ENCODE measurements at places on chromosomes 11 and 22. TPM values are rescaled to one million over a fixed set of nuclear protein-coding genes. Genes with fewer than 3 reads are reported as not detected.

Gene MMP7
- polyA plus RNA-seq: 8.9 TPM

Gene CRYAB
- polyA plus RNA-seq: 25.3 TPM

GRCh38 chr22:36584666-36585065 is 55.7 kb upstream of the EIF3D start:
- DNase-seq: no peak

GRCh38 chr11:11909727-11910126 is 68.0 kb downstream of the USP47 start:
- DNase-seq: no peak

DNA sequence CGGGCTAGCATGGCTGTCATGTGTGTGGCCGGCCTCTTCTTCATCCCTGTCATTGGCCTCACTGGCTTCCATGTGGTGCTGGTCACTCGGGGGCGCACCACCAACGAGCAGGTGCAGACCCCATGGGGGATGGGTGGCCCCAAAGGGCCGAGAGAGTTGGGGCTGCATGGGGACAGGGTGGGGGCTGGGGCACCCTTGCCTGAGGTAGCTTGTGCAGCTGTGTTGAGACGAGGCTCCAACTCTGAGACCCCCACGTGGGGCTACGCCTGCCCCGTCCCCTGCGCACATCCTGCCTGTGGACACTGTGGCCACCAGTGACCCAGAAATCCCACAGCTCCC is 8.5 kb downstream of the ZDHHC8 start:
- no peak for DNase-seq

DNA sequence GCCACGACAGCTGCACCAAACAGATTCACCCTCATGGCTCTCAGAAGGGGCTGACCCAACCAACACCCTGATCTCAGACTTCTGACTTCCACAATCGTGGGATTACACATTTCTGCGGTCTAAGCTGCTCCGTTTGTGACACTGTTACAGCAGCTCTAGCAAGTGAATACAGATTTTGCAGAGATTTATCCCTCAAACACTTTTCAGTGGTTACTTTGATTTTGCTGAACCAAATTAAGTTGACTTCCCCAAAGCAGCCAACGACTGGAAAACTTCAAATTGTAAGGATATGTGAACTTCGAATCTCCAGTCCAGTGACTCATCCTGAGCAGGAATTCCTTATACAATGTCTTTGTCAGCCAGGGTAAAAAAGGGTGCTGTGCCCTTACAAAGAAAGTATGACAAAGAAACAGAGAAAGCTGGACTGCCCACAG is 14.8 kb upstream of the INCENP start:
- DNase-seq: no peak

GRCh38 chr11:64347193-64347867 is 7.3 kb downstream of the CCDC88B start:
- DNase-seq: no peak

Gene KIF18A
- 25.6 TPM for polyA plus RNA-seq

- no peak for DNase-seq
Measured at GRCh38 chr11:47296045-47296444, 26.1 kb downstream of the MADD start.

Gene LAMTOR1
- polyA plus RNA-seq: 114 TPM

- no peak for DNase-seq
Measured at GRCh38 chr22:32364210-32364609, 6.5 kb downstream of the RFPL3 start.

DNA sequence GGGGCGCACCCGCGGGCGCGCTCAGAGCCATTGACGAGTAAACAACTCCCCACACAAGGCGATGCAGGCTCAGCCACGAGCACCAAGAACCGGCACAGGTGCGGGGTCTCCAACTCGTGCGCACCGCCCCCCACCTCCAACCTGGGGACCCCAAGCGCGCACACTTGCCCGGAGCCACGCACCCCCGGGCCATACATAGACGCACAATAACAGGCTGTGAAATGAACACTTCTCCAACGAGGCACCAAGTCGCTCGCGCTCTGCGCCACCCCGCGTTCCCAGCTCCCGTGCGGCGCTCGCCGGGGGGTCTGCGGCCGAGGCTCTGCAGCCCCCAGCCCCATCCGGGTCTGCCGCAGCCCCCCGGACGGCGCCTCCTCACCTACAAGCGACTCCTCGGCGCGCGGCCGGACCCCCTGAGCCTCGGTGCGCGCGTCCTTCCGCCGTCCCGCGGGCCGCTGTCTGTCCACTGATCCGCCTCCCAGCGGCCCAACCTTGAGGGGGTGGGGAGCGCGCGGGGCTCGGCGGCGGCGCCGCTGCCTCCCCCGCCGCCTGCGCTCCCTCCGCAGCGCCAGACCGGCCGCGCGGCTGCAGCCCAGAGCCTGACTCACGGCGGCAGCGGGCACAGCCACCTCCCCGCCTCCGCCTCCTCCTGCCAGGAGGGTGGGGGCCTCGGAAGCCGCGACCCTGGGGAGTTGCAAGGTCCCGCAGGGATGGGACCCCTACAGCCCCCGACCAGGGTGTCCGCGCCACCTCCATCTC is 1.6 kb downstream of the IFITM10 start:
- DNase-seq: no peak

GRCh38 chr22:37827056-37827455 is 3.9 kb downstream of the GALR3 start:
- no peak for DNase-seq

DNA sequence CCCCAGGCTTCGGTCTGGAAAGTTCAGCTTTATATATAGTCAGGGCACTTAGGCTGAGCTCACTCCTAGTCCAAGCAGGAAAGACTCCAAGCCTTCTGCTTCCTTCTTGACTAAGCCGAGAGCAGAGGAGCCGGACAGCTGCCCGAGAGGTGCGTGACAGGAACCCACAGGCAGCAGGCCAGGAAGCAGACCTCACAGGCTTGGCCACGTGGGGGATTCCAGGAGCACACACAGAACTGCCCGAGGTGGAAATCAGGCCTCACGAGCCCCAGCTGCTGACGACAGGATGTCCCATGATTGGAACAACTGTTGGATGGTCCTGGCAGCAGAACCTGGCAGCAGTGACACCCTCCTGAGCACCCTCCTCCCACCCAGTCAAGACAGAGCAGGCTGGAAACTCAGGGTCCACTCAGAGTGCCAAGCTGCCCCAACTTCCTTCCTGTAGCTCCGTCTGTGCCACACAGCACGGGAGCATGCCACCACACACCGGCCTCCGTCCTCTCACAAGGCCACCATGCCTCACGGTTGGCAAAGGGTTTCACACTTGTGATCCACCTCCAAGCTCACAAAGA is 5.4 kb downstream of the PLA2G6 start:
- no peak for DNase-seq

Gene MS4A6A
- not detected for polyA plus RNA-seq

Gene KRTAP5-7
- not detected for polyA plus RNA-seq

Gene IL18
- polyA plus RNA-seq: 114 TPM

Gene DTX4
- polyA plus RNA-seq: 3.0 TPM

DNA sequence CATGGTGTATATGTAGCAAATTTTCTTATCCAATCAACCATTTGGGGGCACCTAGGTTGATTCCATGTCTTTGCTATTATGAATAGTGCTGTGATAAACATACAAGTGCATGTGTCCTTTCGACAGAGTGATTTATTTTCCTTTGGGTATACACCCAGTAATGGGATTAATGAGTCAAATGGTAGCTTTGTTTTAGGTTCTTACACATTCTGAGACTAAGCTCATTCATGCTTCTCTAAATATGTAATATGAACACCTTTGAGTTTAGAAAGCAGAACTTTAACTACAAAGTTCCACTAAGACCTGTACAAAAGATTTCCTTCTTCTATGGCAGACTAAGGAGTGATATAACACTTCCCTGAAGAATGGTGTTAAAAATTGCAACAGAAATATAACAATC is 627.0 kb downstream of the KCNA4 start:
- DNase-seq: no peak

DNA sequence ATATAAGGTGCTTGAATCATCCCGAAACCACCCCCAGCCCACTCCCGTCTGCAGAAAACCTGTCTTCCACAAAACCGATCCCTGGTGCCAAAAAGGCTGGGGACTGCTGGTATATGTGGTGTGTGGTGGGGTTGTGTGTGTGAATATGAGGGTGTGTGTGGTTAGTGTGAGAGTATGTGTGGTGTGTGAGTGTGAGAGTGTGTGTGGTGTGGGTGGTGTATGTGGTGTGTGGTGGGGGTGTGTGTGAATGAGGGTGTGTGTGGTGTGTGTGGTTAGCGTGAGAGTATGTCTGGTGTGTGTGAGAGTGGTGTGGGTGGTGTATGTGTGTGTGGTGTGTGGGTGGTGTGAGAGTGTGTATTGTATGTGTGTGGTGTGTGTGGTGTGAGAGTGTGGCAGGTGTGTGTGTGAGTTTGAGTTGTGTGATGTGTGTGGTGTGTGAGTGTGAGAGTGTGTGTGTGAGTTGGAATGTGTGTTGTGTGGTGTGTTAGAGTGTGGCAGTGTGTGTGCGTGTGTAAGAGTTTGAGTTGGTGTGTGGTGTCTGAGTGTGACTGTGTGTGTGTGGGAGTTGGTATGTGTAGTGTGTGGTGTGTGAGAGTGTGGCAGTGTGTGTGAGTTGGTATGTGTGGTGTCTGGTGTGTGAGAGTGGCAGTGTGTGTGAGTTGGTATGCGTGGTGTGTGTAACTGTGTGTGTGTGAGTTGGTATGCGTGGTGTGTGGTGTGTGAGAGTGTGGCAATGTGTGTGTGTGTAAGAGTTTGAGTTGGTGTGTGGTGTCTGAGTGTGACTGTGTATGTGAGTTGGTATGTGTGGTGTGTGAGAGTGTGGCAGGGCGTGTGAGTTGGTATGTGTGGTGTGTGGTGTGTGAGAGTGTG is 6.5 kb downstream of the UPK3A start:
- DNase-seq: no peak

Gene ZNF214
- polyA plus RNA-seq: 0.70 TPM

DNA sequence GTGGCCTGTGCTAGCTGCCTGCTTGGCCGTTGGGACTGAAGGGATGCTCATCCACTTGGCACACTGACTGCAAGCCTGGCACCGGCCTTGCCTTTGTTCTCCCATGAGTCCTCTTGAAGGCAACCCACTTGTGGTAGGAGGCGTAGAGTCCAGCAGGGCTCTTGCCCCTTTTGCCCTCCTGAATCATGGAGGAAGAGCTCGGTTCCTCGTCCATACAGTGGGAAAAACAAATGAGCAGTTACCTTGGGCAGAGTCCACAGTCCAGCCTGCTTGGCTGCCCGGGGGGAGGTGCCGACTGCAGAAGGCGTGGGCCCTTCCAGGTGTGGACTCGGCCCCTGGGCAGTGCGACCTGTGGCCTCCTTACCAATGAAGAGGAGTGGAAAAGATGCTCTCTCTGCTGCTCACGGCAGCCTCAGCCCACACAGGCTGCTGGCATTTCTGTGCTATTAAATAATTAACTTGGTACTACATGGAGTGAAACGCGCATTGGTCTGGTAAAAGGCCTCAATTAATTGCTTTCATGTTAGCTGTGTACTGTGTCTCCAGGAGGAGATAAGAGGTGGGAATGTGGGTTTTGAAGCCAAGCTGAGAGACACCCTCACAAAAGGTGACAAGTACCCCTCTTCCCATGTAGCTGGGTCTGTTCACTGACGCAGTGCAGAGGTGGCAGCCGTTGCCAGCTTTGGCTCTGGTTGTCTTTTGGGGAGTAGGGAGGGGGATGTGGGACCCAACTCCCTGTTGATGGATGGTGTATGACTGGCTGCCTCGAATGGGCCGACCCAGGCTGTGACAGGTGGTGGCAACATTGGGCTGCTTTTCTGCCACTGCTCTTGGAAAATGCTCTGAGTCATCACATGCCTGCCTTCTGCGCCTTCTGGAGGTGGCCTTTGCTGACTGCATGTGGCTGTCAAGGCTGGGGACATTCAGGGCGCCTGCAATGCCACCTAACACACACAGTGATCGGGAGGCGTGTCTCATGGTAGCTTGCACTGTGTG is 26.8 kb upstream of the B3GAT1 start:
- DNase-seq: no peak

- DNase-seq: no peak
Measured at GRCh38 chr11:2762451-2762850, 62.7 kb upstream of the KCNQ1OT1 start.

GRCh38 chr22:49458708-49459099 is 369.0 kb downstream of the BRD1 start:
- no peak for DNase-seq

DNA sequence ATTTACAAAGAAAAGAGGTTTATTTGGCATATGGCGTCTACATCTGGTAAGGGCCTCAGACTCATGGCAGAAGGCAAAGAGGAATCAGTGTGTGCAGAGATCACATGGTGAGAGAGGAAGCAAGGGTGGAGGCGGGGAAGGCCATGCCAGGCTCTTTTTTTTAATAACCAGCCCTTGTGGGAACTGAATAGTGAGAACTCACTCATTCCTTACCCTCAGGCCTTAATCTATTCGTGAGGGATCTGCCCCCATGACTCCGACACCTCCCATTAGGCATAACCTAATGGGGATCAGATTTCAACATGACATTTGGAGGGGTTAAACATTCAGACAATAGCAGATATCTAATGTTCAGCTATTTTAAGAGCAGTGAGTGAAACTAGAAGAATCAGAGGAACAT is 55.7 kb downstream of the ATM start:
- DNase-seq: no peak

Gene HEPN1
- not detected for polyA plus RNA-seq

Gene ZNF408
- polyA plus RNA-seq: 16.7 TPM

GRCh38 chr11:19389787-19390303 is 149.1 kb upstream of the E2F8 start:
- DNase-seq: no peak

- DNase-seq: no peak
Measured at GRCh38 chr11:96524475-96524874, 134.7 kb downstream of the JRKL start.

Gene IGF2
- polyA plus RNA-seq: 4.2 TPM

GRCh38 chr11:19072464-19072863 is 11.9 kb upstream of the MRGPRX2 start:
- no peak for DNase-seq

Gene CABP4
- polyA plus RNA-seq: not detected

DNA sequence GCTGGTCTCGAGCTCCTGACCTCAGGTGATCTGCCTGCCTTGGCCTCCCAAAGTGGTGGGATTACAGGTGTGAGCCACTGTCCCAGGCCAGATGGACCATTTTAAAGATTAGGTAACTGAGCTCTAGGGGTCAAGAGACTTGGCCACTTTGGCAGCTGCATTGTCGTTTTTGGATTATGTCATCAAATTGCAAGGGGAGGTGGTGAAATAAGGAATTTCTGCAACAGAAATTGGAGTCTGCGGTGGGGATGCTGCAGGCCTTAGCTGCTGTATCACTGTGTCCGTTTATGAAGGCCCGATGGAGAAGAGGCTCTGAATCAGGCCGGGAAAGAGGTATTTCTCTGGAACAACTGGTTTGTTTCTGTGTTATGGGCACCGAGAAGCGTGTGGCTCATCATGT is 34.6 kb downstream of the PTPRJ start:
- no peak for DNase-seq

Gene ACCSL
- not detected for polyA plus RNA-seq

- DNase-seq: no peak
Measured at GRCh38 chr11:122150216-122151124, 34.5 kb upstream of the BLID start.

All from A549 (cell line).